ENCODE measurements at places on chromosomes 12 and 14.

DNA sequence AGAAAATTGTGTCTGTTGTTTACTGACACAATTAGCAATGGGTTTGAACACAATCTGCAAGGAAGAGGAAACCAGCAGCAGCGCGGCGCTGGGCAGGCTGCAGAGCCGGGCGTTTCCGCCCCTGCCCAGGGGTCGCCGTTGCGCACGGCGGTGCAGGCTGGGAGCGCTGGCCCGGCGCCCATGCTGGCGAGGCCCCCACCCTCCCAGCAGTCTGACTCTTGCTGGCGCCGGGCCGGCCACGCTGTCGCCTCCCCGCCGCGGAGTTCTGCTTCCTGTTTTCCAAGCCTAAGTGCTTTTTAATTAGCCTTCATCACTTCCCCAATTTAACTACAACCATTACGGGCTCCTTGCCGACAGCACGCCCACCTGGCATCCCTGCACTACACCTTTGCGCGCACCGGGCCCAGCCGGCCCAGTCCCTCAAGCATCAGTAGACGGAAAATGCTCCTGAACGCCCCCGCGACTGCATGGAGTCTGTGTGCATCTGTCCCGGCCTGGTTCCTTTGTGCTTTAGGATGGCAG is 212.1 kb downstream of the GXYLT1 start:
- no peak for DNase-seq

DNA sequence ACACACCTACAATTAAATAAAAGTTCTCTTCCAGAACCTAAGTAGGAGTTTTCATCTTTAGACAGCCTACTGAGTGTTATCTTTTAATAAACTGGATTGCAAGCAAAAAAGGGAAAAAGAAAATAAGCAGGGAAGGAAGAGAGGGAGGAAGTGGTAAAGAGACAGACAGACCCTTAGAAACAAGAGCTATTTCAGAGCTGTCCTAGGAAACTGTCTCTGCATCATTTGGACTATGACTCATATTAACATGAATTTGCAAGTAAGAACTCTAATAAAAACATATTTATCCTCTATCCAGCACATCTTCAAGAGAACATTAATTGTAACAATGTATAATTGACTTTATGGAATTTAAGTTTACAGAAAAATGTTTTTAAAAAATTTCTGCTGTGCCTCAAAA is 438.8 kb upstream of the USP15 start:
- DNase-seq = no peak

- no peak for DNase-seq
These were observed 13.6 kb downstream of the PIWIL1 start for GRCh38 chr12:130351326-130351725.

DNA sequence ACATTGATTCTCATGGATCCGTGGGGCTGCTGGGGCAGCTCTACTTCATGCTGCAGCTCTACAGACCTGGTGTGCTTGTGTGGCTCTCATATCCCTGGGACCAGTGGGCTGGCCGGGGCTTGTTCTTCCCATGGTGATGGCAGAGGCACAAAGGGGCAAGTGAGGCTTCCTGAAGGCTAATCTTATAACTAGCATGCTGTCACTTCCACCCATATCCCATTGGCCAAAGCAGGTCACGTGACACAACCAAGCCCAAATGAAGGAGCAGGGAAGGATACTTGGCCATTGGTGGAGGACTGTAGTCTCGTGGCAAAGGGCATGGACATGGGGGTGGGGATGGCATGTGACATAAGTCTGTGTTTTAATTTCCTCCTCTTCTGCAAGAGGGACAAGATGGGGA is 9.9 kb downstream of the PLBD2 start:
- no peak for DNase-seq

- DNase-seq = no peak
These were observed 14.2 kb downstream of the PTGER2 start for GRCh38 chr14:52328276-52328675.

DNA sequence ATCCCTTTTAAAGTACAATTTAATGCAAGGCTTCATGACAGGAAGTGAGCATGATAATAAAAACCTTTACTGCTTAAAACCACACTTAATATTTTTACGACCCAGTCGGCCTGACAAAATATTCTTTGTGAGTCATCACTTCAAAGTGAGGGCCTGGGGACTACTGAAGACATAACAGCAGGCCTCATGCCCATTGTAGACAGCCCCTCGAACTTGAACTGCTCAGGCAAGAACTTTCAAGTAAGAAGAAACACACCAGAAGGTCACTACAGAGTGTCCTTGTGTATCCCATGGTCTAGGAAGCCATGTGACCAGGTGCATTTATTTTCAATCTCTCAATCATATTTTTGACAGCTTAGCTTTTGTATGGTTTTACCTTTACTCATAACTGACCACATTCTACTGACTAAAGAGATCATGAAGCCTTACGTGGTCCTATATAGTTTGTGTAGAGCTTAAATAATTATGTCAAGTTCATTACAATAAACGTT is 61.4 kb upstream of the MANSC4 start:
- DNase-seq = no peak

DNA sequence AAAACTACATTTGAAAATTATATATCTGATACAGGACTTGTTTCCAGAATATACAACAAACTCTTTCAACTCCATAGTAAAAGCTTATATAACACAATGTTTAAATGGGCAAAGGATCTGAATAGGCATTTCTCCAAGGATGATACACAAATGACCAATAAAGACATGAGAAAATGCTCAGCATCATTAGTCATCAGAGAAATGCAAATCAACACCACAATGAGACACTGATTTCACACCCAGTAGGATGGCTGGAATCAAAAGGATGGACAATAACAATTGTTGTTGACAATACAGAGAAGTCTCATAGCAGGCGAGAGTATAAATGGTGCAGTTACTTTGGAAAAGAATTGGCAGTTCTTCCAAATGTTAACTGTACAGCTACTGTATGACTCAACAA is 394.9 kb downstream of the BCL11B start:
- DNase-seq = no peak

- no peak for DNase-seq
These were observed 823 bp upstream of the RAB5B start for GRCh38 chr12:55972911-55973598.

DNA sequence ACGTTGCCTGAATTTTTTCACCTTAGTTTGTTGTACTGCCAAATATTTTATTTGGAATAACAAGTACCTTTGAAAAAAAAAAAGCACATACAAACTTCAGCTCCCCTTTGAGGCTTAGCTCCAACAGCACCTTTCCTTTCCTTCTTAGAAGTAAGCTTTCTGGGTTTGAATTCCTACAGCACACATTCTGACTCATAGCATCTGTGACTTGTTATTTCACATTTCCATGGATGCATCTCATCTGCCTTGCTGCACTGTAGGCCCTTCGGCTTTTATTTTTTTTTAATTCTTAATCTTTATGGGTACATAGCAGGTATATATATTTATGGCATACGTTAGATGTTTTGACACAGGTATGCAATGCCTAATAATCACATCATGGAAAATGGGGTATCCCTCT is 7.2 kb downstream of the LGALS3 start:
- no peak for DNase-seq

GRCh38 chr12:80559766-80560165 is 115.7 kb downstream of the PTPRQ start:
- no peak for DNase-seq

DNA sequence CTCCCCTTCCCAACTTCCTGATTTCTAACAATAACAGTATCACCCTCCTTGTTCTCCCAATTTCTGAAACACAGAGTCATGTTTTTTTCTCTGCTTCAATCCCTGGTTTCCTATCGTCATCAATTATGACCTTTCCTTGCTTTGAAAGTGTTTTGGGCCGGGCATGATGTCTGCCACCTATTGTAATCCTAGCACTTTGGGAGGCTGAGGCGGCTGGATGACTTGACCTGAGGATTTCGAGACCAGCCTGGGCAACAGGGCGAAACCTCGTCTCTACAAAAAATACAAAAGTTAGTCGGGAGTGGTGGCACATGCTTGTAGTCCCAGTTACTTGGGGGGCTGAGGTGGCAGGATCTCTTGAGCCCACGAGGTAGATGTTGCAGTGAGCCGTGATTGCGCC is 12.6 kb upstream of the GPR162 start:
- DNase-seq = no peak

- DNase-seq = no peak
These were observed 75.3 kb downstream of the ACACB start for GRCh38 chr12:109191621-109192250.

GRCh38 chr12:89181271-89181920 is 170.9 kb downstream of the DUSP6 start:
- no peak for DNase-seq

DNA sequence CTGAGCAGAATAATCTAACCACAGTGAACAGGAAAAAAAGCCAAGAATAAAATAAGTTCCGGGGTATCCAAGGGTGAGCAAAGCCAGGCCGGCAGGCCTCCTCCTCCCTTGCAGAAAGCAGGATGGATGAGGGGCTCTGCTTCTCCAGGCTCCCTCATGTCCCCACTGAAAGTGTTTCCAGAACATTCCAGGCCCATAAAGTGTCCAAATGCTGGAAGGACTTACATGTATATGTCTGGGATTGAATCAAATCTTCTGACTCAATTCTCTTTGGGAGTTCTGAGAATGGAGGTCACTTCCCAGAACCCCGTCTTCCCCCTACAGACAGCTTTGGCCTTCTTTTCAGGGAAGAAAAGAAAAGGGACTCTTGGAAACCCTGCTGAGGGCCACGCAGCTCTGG is 25.0 kb upstream of the BDKRB1 start:
- no peak for DNase-seq

DNA sequence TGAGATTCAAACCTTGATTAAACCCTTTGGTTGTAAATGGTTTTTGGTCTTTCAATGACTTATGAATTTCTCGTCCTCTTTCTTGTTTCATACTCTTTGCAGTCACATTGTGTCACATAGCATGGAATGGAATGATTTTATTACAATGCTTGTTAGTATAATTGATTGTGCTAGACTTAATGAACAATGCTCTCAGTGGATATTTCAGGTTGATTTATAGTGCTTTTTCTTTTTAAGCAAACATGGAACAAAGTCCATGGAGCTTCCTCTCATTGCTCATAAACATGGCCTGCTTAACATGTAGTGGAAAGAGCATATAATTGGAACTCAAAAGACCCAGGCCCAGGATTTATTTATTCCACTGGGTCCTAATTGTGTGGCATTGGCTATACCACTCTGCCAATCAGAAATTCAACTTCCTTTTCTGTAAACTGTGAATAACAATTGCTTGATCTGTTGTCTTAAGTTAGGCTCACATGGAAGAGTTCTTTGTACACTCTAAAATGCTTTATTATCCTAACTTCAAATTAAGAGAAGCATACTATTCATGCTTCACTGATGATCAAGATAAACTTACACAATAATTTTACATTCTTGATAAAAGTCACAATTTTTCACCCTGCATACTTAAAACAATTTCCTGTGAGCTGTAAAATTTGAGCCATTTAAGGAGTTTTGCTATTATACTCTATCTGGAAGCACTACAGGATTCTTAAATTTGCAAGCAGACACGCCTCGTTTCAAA is 370.5 kb upstream of the PDE3A start:
- DNase-seq = no peak

DNA sequence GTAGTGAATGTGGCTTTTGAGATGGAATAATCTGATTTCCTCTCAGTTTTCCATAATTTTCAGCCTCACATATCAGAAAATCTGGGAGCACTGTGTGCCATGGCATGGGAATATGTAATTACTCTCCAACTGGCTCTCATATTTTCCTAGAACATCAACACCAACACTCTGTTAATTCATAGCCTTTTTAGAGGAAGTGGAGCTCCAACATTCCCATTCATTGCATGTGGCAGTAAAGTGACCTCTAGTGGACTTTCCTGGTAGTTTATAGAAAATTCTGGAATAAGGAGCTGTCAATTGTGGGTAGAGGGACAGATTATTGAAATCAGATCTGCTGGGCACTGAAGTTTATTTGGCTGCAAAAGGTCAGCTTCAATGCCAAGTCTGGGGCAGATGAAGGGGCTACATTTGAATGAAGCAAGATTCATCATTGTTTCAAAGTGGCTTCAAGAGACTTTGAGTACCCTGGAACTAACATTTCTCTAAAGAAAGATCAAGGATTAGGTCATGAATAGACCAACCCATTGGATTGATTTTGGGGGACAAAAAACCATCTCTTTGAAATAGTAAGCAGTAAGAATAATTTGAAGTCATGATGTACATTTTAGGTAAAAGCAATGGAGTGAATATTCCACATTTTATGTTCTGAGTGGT is 23.6 kb upstream of the USP44 start:
- DNase-seq = no peak

DNA sequence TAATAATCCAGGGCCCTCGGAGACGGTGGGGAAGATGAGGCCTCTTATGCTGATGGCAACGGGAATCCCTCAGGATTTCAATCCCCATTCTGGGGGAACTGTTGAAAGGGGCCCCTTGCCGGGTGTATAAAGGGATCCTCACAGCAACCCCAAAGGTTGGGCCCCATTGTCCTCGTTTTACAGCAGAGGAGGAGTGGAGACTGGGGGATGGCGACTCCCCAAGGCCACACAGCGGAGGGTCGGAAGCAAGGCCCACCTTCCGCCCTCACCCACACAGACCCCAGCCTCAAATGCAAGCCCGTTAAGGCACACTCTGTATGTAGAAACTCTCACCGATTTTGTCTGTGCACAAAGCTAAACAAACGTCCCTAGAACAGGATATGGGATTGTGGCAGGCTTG is 327.9 kb upstream of the DIO3 start:
- no peak for DNase-seq

DNA sequence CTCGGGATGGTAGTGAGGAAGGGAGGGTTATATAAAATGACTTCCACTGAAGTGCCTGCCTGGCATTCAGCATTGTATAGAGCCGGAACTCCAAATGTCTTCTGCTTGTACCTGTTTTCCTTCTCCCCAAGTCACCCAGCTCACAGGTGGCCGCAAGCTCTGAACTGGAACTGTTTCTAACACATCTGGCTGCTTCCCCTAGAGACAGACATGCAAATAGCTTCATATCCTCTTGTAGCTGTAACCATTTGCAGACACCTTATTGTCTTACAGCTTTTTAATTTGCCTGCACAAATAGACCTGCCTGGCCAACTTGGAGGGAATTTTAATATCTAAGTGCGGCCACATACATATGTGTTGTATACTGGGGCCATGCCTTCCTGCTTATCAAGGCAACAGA is 126.0 kb downstream of the CHST11 start:
- no peak for DNase-seq

DNA sequence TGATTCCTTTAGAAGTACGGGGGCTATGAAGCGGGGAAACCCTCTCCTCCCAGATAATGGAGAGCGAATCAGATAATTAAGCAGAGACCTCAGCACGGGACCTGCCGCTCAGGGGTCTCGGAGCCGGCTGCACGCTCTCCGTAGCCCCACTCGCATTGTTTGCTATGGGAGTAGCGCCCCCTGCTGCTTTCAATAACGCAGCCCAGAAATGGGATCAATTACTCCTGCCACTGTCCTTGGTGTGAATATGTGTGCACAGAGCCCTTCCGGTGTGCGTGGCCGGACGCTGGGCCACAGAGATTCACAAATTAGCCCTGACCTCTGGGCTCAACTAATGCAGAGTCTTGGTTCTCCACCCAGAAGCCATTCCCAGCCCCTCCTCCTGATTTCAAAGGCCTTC is 76.4 kb upstream of the TMEM132C start:
- DNase-seq = no peak

Data from stimulated activated CD8-positive, alpha-beta memory T cell treated with anti-CD3 and anti-CD28 coated beads, Interleukin-4, amount 100 ng/mL, for 4 hours (primary cell).